ENCODE measurements at places on chromosomes 6 and 20.
A peak's percentile ranks its signal among the peaks of the same experiment; 100 is the strongest.

- DNase-seq, result no peak
These were observed 97.0 kb downstream of the TRERF1 start for GRCh38 chr6:42354702-42355101.

- no peak for DNase-seq
These were observed 265.5 kb downstream of the TBX18 start for GRCh38 chr6:84498905-84499304.

DNA sequence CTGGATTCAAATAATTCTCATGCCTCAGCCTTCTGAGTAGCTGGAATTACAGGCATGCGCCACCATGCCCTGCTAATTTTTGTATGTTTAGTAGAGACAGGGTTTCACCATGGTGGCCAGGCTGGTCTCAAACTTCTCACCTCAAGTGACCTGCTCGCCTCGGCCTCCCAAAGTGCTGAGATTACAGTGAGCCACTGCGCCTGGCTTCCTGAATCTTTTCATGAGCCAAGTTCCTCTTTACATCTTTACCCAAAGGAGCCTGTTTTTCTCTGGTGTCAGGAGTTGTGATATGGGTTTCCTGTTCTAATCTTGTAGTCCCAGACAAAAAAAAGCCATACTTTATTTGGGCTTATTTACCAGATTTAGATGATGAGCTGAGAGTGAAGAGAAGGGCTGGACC lies 34.4 kb downstream of the PCNA start:
- no peak for DNase-seq

DNA sequence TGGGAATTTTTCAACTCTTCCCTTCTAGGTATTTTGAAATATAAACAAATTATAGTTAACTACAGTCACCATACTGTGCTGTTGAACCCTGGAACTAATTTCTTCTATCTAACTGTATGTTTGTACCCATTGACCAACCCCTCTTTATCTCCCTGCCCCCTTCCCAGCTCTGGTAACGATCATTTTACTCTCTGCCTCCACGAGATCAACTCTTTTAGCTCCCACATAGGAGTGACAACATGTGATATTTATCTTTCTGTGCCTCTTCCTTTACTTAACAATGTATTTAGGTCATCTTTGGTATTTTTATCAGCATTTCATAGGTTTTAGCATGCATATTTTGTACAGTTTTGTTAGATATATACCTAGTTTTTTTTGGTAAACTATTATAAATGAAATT lies 45.9 kb downstream of the ASXL1 start:
- no peak for DNase-seq

DNA sequence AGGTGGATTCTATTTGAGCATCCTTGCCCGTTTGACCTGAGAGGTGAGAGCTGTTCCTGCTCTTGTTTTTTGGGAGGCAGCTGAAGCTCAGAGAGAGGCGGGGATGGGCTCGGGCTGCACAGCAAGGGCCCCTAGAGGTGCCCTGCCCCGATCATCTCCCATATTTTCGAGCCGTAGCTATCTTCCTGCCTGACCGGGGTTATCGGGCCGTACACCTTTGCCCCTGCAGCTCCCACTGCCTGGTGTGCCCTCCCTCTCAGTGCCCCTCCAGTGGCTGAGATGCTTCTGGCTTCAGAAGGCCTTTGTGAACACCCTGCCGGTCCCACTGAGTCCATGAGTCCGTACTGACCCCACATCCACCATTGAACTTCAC lies 6.7 kb downstream of the SRC start:
- no peak for DNase-seq

- no peak for DNase-seq
These were observed 46.6 kb upstream of the ENPP1 start for GRCh38 chr6:131761060-131761761.

DNA sequence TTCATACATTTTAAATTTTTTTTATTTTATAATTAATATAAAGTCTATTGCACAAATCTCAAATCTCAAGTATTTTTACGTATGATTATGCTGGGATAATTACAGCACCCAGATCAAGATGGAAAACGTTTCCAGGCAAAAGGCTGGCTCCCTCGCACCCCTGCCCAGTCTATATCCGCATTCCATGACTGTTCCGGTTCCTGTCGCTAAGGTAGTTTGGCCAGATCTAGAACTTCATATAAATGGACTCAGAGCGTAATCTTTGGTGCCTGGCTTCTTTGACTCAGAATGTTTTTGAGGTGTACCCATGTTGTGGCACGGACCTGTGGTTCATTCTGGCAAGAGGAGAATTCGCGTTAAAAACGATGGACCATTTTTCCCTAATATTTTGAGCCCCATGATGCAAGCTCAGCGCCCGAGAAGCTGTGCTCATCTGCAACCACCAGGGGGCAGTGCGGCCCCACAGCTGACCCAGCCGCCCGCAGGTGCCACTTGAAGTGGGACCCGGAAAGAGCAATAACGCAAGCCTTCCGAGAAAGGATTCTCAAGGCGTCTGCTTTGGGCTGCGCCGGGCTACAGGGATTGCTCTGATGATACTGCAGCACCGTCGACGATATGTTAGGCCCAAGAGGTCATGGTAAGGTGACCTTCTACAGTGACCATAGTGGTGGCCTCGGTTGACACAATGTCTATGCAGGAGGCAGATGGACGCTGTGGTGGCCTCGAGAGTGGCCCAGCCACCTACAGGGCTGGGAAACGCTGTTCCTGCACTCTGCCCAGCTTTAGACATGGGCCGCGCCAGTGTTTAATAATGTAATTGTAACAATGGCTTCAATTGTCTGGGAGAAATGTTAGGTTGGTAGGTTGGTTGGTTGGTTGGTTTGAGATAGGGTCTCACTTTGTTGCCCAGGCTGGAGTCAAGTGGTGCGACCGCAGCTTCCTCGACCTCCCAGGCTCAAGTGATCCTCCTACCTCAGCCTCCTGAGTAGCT lies 160.1 kb downstream of the ZMYND8 start:
- peak; percentile 51 for DNase-seq

- no peak for DNase-seq
These were observed 7.4 kb downstream of the CALHM5 start for GRCh38 chr6:116518621-116519368.

GRCh38 chr6:33375143-33375671 lies 16.4 kb upstream of the KIFC1 start:
- DNase-seq, result no peak

- no peak for DNase-seq
These were observed 303.4 kb downstream of the PLCB1 start for GRCh38 chr20:8435285-8436035.

DNA sequence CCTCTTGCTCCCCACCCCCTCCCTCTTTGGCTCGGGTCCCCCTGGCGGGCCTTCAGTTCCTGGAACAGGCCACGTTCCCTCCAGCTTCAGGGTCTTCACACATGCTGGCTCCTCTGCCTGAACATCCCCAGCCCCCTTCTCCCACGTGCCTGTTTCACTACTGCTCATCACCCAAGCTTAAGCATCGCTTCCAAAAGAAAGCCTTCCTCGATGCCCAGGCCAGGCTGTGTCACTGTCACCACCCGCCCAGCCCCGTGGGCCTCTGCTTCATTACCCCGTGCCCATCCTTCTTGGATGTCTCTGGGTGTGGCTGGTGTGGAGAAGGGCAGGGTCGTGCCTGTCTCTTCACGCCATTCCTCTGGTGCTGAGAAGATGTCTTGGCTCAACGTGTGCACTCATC lies 2.8 kb downstream of the DLGAP4 start:
- no peak for DNase-seq

- no peak for DNase-seq
These were observed 96.4 kb upstream of the EPHA7 start for GRCh38 chr6:93515736-93516135.

DNA sequence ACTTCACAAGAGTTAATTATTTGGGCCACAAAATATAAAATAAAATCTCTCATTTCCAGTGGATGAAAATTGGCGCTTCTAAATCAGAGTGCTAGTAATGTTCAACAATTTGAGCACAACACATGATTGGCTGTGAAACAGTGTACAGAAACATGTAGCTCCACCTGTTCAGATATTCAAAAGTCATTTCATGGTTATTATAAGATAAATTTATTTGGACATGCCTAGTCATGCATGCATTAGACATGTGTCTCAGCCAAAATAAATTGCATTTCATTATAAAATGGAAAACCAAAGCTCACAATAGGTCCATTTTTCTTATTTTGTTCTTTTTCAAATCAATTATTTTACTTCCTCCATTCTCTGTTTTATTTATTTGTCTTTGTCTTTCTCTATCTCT lies 374.8 kb downstream of the LMBRD1 start:
- DNase-seq, result no peak

- DNase-seq, result no peak
These were observed 226.2 kb upstream of the MARCKS start for GRCh38 chr6:113630738-113631535.

- DNase-seq, result peak; percentile 26
These were observed 3.0 kb downstream of the E2F3 start for GRCh38 chr6:20404641-20405032.

GRCh38 chr6:131968656-131969055 lies 17.5 kb upstream of the CCN2 start:
- no peak for DNase-seq

- DNase-seq, result no peak
These were observed 162.9 kb upstream of the SASH1 start for GRCh38 chr6:148179786-148180185.

DNA sequence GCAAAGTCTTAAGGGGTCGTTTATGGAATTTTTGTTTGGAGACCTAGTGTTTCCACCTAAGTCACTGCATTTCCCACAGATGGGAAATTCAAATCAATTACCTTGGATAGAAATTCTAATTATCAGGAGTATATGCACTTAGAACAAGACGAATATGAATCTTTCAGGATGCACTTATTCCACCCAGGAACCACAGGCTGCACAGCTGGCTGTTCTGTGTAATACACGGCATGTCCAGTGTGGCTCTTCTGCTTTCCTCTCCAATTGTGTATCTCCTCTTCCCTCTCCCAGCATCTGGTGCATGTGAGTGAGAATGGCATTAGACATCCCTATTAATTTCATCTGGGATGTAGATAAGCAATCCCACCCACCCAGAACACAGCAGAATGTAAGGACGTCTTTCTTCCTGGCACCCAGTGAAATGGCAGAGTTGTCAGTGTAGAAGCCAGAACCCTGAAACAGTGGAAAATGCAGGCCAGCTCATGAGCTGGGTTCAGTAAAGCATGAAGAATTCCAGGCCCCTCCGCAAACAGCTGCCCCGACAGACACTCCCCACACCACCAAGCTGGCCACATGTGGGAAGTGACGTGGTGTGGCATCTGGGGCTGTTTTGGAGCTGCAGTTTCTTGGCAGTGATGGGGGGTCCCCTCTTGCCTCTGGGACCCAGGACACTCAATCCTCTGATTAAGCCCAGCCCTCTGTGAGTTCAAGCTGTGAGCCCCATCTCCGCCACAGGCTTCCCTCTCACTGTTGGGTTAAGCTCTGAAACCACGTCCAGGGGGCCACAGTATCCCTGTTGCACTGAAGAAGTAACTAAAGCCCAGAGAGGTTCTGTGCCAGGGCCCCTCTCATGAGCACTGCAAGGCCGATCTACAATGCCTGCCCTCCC lies 180.1 kb upstream of the CST7 start:
- no peak for DNase-seq

DNA sequence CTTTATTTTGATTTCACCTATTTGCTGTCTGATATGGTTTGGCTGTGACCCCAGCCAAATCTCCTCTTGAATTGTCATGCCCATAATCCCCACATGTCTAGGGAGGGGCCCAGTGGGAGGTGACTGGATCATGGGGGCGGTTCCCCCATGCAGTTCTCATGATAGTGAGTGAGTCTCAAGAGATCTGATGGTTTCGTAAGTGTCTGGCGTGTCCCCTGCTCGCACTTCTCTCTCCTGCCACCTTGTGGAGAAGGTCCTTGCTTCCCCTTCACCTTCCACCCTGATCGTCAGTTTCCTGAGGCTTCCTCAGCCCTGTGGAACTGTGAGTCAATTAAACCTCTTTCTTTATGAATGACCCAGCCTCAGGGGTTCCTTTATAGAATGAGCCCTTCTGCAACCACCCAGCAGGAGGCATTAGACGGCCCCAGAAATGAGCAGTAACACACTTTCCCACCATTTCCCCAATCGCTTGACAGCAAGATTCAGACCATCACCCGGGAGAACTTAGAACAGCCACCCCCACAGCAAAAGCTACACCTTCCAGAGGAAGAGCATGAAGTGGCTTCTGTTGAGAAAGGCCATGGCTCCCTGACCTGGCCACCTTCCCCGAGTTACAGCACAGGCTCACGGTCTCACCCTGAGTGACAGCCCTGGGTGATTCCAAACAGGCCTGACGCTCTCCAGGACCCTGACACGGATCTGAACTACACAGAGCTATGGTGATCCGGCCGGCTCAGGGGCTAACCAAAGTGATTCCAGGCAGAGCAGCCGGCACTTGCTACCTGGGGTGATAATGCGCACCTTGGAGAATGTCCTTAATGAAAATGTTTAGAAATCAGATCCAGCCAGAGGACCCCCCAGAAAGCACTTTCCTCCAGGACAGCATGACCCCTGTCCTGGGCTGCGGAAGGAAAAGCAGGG lies 131.2 kb upstream of the CDH4 start:
- no peak for DNase-seq

DNA sequence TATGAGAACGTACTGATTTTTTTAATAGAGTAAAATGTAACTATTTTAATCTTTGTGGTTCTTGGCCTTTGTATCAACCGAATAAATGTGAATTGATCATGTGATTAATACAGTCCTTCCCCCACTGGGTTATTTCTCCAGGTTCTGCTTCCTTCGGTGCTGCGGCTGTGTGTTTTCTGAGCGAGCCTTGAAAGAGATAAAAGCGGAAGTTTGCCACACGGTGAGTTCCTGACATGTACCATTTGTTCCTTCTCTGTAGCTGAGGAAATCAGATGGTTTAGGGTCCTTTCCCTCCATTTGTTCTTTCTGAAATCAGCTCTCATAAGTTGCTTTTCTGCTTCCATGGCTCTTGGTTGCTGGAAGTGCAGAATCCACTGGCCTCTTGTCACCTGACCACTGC lies 15.5 kb downstream of the RTF2 start:
- no peak for DNase-seq

DNA sequence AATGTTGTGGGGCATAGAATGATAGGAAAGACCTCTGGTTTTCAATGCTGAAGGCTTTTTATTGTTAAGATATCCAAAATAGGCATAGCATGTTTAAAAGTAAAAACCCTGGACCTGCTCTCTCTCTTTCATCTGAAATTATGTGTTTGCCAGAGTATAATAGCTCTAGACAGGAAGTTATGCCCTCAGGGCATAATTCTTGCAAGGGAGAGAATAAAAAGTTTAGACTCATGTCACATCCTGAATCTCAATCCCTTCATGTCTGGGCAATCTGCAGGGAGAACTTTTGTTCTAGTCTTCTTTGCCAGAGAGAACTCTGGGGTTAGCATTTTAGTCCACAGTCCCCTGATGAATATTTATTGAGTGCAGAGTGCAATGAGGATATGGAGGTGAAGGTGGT lies 297.3 kb upstream of the FLRT3 start:
- DNase-seq, result no peak
